ENCODE measurements at places on chromosomes 7 and 10. TPM values are rescaled to one million over a fixed set of nuclear protein-coding genes. Genes with fewer than 3 reads are reported as not detected.

The INMT gene
- total RNA-seq, result 0.09 TPM

- H3K36me3 ChIP-seq, result peaks cover 9% of the 10 kb centered on the region
- no peak for DNase-seq
- H3K4me1 ChIP-seq, result no peaks in the 10 kb centered on the region
Measured at GRCh38 chr10:112775892-112776674, 174.0 kb upstream of the TCF7L2 start.

The TMEM140 gene
- 12.1 TPM for total RNA-seq

The CAV1 gene
- total RNA-seq, result 0.25 TPM

DNA sequence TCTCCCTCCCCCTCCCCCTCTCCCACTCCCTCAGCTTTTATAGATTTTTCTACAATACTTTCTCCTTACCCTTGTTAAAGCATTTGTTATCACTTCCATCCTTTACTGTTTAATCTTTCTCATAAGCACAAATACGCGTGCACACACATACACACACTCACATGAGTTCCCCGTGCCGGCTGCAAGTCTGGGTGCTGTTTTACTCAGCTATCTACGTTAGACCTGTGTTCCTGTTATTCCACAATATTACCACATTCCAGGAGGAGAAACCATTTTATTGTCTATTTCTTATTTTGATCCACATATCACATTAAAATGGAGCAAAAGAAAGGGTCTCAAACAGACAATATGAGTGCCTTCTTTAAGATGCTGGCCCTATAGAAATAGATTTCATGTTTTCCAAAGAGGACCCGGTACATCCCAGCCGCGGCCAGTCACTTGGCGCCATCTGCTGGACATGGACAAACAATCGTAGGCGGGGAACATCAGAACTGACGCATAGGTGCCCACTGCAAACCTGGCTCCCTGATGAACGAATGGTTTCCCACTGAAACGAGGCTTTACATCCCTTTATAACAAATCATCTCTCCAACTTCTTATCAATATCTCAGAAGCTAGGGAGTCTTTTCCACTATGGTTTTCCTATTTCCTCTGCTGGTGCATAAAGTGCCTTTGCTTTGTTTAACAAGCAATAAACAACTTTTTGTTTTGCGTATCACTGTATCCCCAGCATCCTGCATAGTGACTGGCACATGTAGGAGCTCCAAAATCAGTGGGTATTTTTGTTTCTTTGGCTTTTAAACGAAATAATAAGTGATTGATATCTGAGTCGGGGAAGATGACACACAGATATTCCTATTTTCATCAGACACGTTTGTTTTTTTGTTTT lies 25.2 kb upstream of the OPTN start:
- H3K27ac ChIP-seq, result no peak overlapping the region
- peaks cover 3% of the 10 kb centered on the region for H3K36me3 ChIP-seq
- peak; percentile 84 for DNase-seq
- no peaks in the 10 kb centered on the region for H3K4me1 ChIP-seq

GRCh38 chr7:77370606-77371005 lies 45.5 kb downstream of the GSAP start:
- no peak for DNase-seq
- H3K36me3 ChIP-seq, result peaks cover 6% of the 10 kb centered on the region
- H3K27me3 ChIP-seq, result no peaks in the 10 kb centered on the region
- no peaks in the 10 kb centered on the region for H3K4me1 ChIP-seq
- H3K27ac ChIP-seq, result no peak overlapping the region
- no peak overlapping the region for H3K4me3 ChIP-seq

The UPK3B gene
- 0.46 TPM for total RNA-seq

GRCh38 chr10:94300042-94300441 lies 62.7 kb downstream of the NOC3L start:
- peaks cover 31% of the 10 kb centered on the region for H3K27me3 ChIP-seq
- H3K4me3 ChIP-seq, result no peak overlapping the region
- H3K36me3 ChIP-seq, result no peaks in the 10 kb centered on the region
- H3K4me1 ChIP-seq, result peaks cover 12% of the 10 kb centered on the region
- no peak for DNase-seq

DNA sequence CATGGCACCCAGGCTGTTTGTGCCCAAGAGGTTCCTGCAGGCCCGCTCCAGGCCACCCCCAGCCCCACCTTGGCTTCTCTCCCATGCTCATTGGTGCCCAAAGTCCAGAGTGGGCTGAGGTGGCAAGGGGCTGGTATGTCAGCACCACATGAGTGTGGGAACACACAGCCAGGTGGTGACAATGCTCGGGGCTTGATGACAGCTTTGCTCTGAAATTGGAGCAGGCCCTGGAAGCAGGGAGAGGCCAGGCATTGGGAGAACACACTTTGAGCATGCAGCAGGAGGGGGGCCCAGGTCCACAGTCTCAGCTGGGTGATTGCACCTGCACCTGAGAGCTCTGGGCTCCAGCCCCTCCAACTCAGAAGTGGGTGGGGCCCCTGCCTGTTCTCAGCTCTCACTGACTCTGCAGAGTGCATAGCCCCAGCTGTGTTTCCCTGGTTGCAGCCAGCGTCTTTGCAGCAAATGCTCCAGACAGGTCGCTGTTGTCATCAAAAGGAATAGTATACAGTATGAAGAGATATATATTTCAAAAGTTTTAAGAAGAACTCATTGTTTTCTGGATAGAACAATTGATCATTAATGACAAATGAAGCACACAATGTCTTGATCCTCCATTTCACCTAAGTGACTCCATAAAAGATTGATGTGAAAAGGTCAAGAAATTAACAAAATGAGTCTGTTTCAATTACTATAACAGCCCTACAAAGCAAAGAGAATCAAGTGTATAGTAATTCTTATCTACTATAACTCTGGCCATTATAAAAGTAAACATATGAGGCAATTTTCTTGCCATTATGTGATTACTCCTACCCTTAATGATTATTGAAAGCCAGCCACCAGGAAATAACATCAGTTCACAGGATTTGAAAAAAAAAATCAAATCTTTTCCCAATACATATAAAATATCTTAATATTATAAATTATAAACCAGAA lies 848.1 kb downstream of the PCDH15 start:
- H3K36me3 ChIP-seq, result no peaks in the 10 kb centered on the region
- DNase-seq, result no peak
- H3K4me3 ChIP-seq, result no peak overlapping the region
- H3K4me1 ChIP-seq, result no peaks in the 10 kb centered on the region
- no peaks in the 10 kb centered on the region for H3K27me3 ChIP-seq

The FAM25G gene
- not detected for total RNA-seq

The ITIH5 gene
- total RNA-seq, result not detected

The LAMB4 gene
- not detected for total RNA-seq

- H3K27ac ChIP-seq, result no peak overlapping the region
- DNase-seq, result no peak
- H3K4me3 ChIP-seq, result no peak overlapping the region
- H3K4me1 ChIP-seq, result no peaks in the 10 kb centered on the region
Measured at GRCh38 chr10:17905491-17905890, 46.2 kb upstream of the SLC39A12 start.

The RET gene
- total RNA-seq, result 0.19 TPM

DNA sequence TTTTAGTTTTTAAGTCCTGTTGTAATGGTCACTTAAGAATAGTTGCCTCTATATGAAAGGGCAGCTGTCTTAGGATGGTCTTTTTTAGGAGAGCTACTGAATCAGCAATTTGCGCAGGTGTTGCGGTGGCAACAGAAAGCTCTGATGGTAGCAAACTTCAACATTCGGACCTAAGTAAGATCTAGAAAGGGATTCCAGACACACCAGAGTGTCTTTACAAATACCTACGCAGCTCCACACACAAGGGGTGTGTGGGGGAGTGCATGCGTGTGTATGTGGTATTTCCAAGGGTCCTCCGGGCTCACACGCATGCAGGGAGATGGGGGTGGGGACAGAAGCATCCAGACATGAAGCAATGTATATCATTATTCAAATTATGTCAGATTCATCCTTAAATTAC lies 438.6 kb upstream of the MGMT start:
- peaks cover 12% of the 10 kb centered on the region for H3K27me3 ChIP-seq
- H3K27ac ChIP-seq, result no peak overlapping the region
- no peaks in the 10 kb centered on the region for H3K36me3 ChIP-seq
- no peak for DNase-seq
- H3K4me3 ChIP-seq, result no peak overlapping the region

The C7orf57 gene
- total RNA-seq, result 0.46 TPM

DNA sequence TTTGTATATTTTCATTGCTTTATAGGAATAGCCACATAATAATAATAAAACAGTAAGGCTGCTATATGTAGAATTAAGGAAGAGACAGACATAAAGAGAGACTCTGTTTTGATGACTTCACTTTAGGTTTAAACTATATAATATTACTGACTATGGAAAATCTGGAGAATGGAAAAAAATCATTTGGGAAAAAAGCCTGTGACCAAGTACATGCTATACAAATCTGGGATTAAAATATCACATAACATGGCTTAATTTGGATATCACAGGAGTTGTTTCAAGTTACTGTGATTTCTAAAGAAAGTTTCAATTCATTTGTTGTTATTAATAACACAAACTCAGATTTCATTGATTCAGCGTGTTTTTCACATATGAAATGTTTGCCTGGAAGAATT lies 7.7 kb downstream of the PLCE1 start:
- no peaks in the 10 kb centered on the region for H3K4me1 ChIP-seq
- H3K27ac ChIP-seq, result no peak overlapping the region
- DNase-seq, result no peak
- H3K36me3 ChIP-seq, result no peaks in the 10 kb centered on the region

- H3K27me3 ChIP-seq, result no peaks in the 10 kb centered on the region
- H3K4me1 ChIP-seq, result no peaks in the 10 kb centered on the region
- H3K4me3 ChIP-seq, result no peak overlapping the region
- no peak overlapping the region for H3K27ac ChIP-seq
- H3K36me3 ChIP-seq, result no peaks in the 10 kb centered on the region
- DNase-seq, result no peak
Measured at GRCh38 chr7:15490291-15490690, 71.5 kb downstream of the AGMO start.

- DNase-seq, result no peak
- H3K27ac ChIP-seq, result no peak overlapping the region
- H3K27me3 ChIP-seq, result peaks cover 5% of the 10 kb centered on the region
- H3K36me3 ChIP-seq, result no peaks in the 10 kb centered on the region
- H3K4me1 ChIP-seq, result no peaks in the 10 kb centered on the region
- H3K4me3 ChIP-seq, result no peak overlapping the region
Measured at GRCh38 chr10:127578259-127578960, 29.3 kb downstream of the NPS start.

GRCh38 chr10:5583525-5584175 lies 58.9 kb downstream of the CALML3 start:
- no peaks in the 10 kb centered on the region for H3K27me3 ChIP-seq
- no peak overlapping the region for H3K27ac ChIP-seq
- no peaks in the 10 kb centered on the region for H3K4me1 ChIP-seq

The EXOC6 gene
- total RNA-seq, result 9.7 TPM

GRCh38 chr7:141877365-141877764 lies 36.1 kb upstream of the PRSS37 start:
- no peak overlapping the region for H3K4me3 ChIP-seq
- peaks cover 2% of the 10 kb centered on the region for H3K27me3 ChIP-seq
- H3K27ac ChIP-seq, result no peak overlapping the region
- H3K4me1 ChIP-seq, result no peaks in the 10 kb centered on the region

DNA sequence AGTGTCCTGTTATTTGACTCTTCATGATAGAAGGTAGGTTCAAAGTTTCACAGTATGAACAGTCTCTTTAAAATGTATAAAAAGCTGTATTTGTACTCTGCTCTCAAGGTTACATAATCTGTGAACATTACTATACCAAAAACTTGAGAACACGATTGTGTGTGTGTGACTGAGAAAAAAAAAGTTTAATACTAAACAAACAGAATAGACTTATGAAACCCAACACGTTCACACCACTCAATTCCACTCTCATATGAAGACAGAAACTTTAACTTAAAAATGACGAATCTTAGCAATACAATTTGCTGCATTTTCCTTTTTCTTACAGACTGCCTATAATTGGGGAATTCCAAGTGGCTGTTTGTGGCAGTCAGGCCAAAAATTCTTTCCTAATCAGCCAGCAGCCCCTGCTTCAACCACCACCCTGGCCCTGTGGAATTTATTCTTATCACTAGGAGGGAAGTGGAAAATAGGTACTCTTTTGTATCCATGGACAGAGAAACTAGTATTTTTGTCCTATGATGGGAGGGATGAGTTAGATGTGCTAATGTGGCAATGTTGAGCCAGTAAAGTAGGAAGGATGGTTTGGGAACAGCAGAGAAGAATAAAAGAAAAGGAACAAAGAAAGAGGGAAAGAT lies 42.8 kb downstream of the MINDY3 start:
- H3K4me1 ChIP-seq, result peaks cover 5% of the 10 kb centered on the region
- no peak for DNase-seq
- H3K27me3 ChIP-seq, result no peaks in the 10 kb centered on the region

The CDHR3 gene
- total RNA-seq, result 0.55 TPM

The ELMO1 gene
- 173 TPM for total RNA-seq

The EBLN1 gene
- not detected for total RNA-seq

- H3K36me3 ChIP-seq, result no peaks in the 10 kb centered on the region
- no peak overlapping the region for H3K27ac ChIP-seq
- peaks cover 40% of the 10 kb centered on the region for H3K4me1 ChIP-seq
- no peaks in the 10 kb centered on the region for H3K27me3 ChIP-seq
- H3K4me3 ChIP-seq, result no peak overlapping the region
Measured at GRCh38 chr7:55440040-55440690, 75.0 kb downstream of the LANCL2 start.

DNA sequence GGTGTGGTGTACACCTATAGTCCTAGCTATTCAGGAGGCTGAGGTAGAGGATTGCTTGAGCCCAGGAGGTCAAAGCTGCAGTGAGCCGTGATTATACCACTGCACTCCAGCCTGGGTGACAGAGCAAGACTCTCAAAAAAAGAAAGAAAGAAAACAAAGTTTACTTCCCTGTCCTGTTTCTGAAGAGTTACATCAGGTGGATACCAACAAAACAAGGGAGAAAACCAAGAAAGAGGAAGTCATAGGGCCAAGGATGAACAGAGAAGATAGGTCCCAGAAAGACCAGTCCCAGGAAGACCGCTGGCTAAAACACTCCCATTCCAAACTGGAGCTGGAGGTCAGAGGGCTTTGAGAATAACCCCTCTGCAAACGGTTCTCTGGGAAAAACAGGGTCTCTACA lies 13.5 kb downstream of the MACROH2A2 start:
- H3K4me3 ChIP-seq, result no peak overlapping the region
- no peak for DNase-seq
- H3K27me3 ChIP-seq, result no peaks in the 10 kb centered on the region
- H3K36me3 ChIP-seq, result no peaks in the 10 kb centered on the region

The FOXI2 gene
- not detected for total RNA-seq

The ADRA2A gene
- total RNA-seq, result not detected

GRCh38 chr7:13093160-13093559 lies 405.7 kb downstream of the ARL4A start:
- no peak overlapping the region for H3K4me3 ChIP-seq
- H3K27ac ChIP-seq, result no peak overlapping the region
- H3K36me3 ChIP-seq, result no peaks in the 10 kb centered on the region
- no peaks in the 10 kb centered on the region for H3K4me1 ChIP-seq

The CLDN12 gene
- total RNA-seq, result 5.8 TPM

GRCh38 chr7:153103202-153103601 lies 343.6 kb downstream of the ACTR3B start:
- no peak for DNase-seq
- no peak overlapping the region for H3K27ac ChIP-seq
- no peaks in the 10 kb centered on the region for H3K27me3 ChIP-seq
- H3K36me3 ChIP-seq, result no peaks in the 10 kb centered on the region

- H3K27me3 ChIP-seq, result peaks cover 29% of the 10 kb centered on the region
- no peak overlapping the region for H3K27ac ChIP-seq
- no peaks in the 10 kb centered on the region for H3K36me3 ChIP-seq
- no peaks in the 10 kb centered on the region for H3K4me1 ChIP-seq
- H3K4me3 ChIP-seq, result no peak overlapping the region
- no peak for DNase-seq
Measured at GRCh38 chr10:9331583-9332008, 1277.1 kb downstream of the GATA3 start.

The SSC4D gene
- 0.79 TPM for total RNA-seq

All from activated CD4-positive, alpha-beta T cell treated with anti-CD3 and anti-CD28 coated beads for 36 hours (primary cell).